ENCODE measurements at places on chromosomes 4 and X. TPM values are rescaled to one million over a fixed set of nuclear protein-coding genes. Genes with fewer than 3 reads are reported as not detected.

Gene TTC29
- 0.66 TPM for total RNA-seq

Gene ZNF141
- total RNA-seq, result 12.9 TPM

Gene BCAP31
- 188 TPM for total RNA-seq

Gene EPGN
- total RNA-seq, result 1.1 TPM

Gene LCORL
- total RNA-seq, result 18.0 TPM

Gene CXCL8
- 6.3 TPM for total RNA-seq

Gene PTTG2
- 0.37 TPM for total RNA-seq

Gene KDR
- total RNA-seq, result 0.75 TPM

Gene DNAJB14
- 42.2 TPM for total RNA-seq

Gene SRPK3
- 0.44 TPM for total RNA-seq

Data from uterine smooth muscle cell (primary cell).